B cell (primary cell): ENCODE measurements at places on chromosomes 16 and 17. TPM values are rescaled to one million over a fixed set of nuclear protein-coding genes. Genes with fewer than 3 reads are reported as not detected.

Gene KRT39
- polyA plus RNA-seq: not detected in 2 replicates

Gene C1QTNF8
- polyA plus RNA-seq: not detected in 2 replicates

Gene RABEP1
- 24.2 and 40.3 TPM in 2 replicates for polyA plus RNA-seq

Gene PRSS36
- 0.20 and 1.0 TPM in 2 replicates for polyA plus RNA-seq

Gene PPM1E
- not detected in 2 replicates for polyA plus RNA-seq

Gene HES7
- polyA plus RNA-seq: 0.09 and 0.34 TPM in 2 replicates

Gene RNF40
- polyA plus RNA-seq: 41.8 and 44.3 TPM in 2 replicates

Gene NSRP1
- 11.2 and 17.8 TPM in 2 replicates for polyA plus RNA-seq

Gene SBK1
- polyA plus RNA-seq: 0.22 and 0.78 TPM in 2 replicates

Gene SHCBP1
- polyA plus RNA-seq: 1.1 and 2.2 TPM in 2 replicates

Gene TCAP
- 3.8 and 5.2 TPM in 2 replicates for polyA plus RNA-seq

Gene CDK5R1
- 2.4 and 3.0 TPM in 2 replicates for polyA plus RNA-seq

Gene TBC1D3B
- 3.2 and 3.6 TPM in 2 replicates for polyA plus RNA-seq

Gene C17orf67
- polyA plus RNA-seq: 4.4 and 5.0 TPM in 2 replicates

Gene MFAP4
- polyA plus RNA-seq: not detected in 2 replicates

Gene NOXO1
- 0.30 and 1.0 TPM in 2 replicates for polyA plus RNA-seq

Gene KRTAP4-4
- polyA plus RNA-seq: not detected in 2 replicates

Gene ZNF75A
- 31.4 and 33.6 TPM in 2 replicates for polyA plus RNA-seq

Gene E4F1
- 70.9 and 76.2 TPM in 2 replicates for polyA plus RNA-seq
